Fibroblast of lung (primary cell): ENCODE measurements at places on chromosomes 4 and X. TPM values are rescaled to one million over a fixed set of nuclear protein-coding genes. Genes with fewer than 3 reads are reported as not detected.

- H3K4me1 ChIP-seq: no peaks in the 10 kb centered on the region
- H3K27me3 ChIP-seq: no peaks in the 10 kb centered on the region
- peak; percentile 71 for DNase-seq
- no peak overlapping the region for H3K27ac ChIP-seq
Observed at GRCh38 chrX:28888416-28888815, 301.2 kb downstream of the IL1RAPL1 start.

GRCh38 chr4:163941221-163941905 lies 446.9 kb downstream of the TMA16 start:
- no peaks in the 10 kb centered on the region for H3K27me3 ChIP-seq
- no peak overlapping the region for H3K4me3 ChIP-seq
- peak; percentile 65 for DNase-seq
- H3K4me1 ChIP-seq: no peaks in the 10 kb centered on the region
- no peaks in the 10 kb centered on the region for H3K36me3 ChIP-seq

- no peaks in the 10 kb centered on the region for H3K4me1 ChIP-seq
- peak; percentile 30 for DNase-seq
- no peaks in the 10 kb centered on the region for H3K36me3 ChIP-seq
- H3K27ac ChIP-seq: no peak overlapping the region
Observed at GRCh38 chrX:123976706-123977316, 15.3 kb downstream of the STAG2 start.

Gene PHF8
- polyA plus RNA-seq: 7.0 and 7.8 TPM in 2 replicates

Gene LRP2BP
- 0.03 and 0.05 TPM in 2 replicates for polyA plus RNA-seq

GRCh38 chr4:48664938-48665337 lies 115.1 kb downstream of the FRYL start:
- no peaks in the 10 kb centered on the region for H3K36me3 ChIP-seq
- DNase-seq: no peak
- H3K27me3 ChIP-seq: no peaks in the 10 kb centered on the region
- no peaks in the 10 kb centered on the region for H3K4me1 ChIP-seq
- no peak overlapping the region for H3K4me3 ChIP-seq
- no peak overlapping the region for H3K27ac ChIP-seq

DNA sequence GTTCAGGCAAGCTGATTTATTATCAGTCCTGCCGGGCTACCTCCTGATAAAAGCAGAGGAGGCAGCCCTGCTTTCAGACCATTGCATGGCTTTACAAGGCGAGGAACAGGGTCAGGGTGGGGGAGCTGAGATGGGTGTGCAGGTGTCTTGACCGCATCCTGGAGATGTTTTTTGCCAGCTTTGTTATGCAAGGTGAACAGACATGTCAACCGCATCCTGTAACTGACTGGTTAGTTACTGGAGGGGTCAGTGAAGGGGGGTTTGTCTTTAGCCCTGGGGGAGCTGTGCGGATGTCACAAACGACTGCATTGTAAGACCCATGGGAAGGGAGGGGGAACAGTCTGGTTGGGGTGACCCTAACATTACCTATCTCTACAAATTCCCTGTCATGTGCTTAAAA lies 10.0 kb downstream of the ADAM29 start:
- no peaks in the 10 kb centered on the region for H3K36me3 ChIP-seq
- H3K27me3 ChIP-seq: no peaks in the 10 kb centered on the region
- H3K27ac ChIP-seq: no peak overlapping the region
- H3K4me1 ChIP-seq: no peaks in the 10 kb centered on the region

Gene MAGEA12
- not detected in 2 replicates for polyA plus RNA-seq

- no peak for DNase-seq
- no peak overlapping the region for H3K27ac ChIP-seq
- H3K36me3 ChIP-seq: peaks cover 10% of the 10 kb centered on the region
- no peak overlapping the region for H3K4me3 ChIP-seq
Observed at GRCh38 chrX:1425381-1425780, 27.3 kb downstream of the ASMTL start.
